Esophagus squamous epithelium (tissue), 5 donors: ENCODE measurements at places on chromosomes 7 and 10.

GRCh38 chr7:1806354-1806753, 136.3 kb downstream of the ELFN1 start:
- no peak for DNase-seq

GRCh38 chr7:47724335-47724982, 142.5 kb upstream of the TNS3 start:
- no peak for DNase-seq

GRCh38 chr7:92671505-92672169, 81.4 kb upstream of the FAM133B start:
- DNase-seq, result no peak

DNA sequence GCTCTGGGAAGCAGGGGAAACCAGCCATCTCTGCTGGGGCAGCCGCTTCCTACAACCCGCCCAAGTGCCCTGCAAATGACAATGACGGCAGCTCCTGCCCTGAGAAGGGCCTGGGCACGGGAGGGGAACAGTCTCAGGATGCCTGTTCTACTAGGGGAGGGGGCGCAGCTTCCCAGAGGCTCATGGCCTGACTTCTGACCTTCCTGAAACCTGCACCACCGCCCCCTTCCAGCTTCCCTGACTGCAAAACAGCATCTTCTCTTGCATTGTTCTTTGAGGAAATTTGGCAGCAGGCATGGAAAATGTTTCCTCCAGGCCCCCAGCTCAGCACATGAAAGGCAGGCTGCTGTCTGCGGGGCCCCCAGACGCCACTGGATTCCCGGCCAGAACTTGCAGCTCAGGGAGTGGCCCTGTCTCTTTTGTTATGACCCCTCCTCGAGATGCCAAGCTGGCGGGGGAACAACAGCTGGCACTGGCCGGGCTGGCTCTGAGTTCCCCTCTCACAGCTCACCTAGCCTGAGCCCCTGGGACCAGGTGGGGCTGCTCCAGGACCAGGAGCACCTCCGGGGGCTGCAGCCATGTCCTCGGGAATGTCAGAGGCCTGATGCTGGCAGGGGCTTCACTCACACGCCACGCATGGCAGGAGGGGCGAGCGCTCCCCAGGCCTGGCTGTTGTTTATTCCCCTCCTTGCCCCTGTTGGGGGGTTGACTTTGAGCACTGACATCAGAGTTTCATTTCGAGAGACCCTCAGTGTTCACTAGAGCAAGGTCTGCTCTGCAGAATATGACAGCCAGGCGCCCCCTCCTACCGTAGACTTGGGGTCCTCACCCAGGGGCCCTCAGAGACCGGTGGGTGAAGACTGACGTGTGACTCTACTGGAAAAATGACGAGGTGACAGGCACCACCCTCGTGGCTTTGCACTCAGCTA, 62.7 kb downstream of the CALML3 start:
- no peak for DNase-seq

DNA sequence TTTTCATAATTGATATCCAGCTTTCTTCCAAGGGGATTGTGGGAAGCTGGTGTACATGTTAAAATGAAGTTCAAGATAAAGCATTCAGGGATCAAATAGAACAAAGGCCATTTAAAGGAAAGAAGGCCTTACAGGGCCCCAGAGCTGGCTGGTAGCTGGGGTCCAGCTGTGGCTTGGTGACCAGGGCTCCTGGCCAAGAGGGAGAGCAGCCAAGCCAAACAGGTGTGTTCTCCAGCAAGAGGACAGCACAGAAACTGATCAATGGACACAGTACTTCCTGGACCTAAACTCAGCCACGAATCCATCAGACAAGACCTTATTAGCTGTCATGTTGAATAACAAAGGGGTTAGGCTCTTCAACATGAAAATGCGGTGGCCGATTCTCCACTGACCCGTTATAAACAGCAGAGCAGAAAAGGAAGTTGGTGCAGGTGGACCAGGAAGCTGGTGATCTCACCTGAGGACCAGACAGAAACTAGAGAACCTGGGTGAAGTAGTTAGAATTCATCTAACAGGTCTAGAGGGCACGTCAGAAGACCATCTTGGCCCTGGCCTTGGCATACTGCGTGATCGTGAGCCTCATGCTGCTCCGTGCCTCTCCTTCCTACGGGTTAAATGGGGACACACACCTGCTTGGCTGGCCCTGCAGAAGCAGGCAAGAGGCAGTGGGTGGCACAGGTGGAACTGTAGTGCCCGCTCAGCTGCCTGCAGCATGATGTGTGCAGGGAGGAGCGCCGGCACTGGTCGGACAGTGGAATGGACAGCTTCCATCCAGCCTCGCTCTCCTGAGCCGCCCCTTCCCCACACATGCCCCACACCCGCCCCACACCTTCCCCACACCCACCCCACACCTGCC, 53.8 kb downstream of the PARP12 start:
- DNase-seq, result no peak

GRCh38 chr10:52053497-52053896, 260.6 kb upstream of the DKK1 start:
- no peak for DNase-seq

DNA sequence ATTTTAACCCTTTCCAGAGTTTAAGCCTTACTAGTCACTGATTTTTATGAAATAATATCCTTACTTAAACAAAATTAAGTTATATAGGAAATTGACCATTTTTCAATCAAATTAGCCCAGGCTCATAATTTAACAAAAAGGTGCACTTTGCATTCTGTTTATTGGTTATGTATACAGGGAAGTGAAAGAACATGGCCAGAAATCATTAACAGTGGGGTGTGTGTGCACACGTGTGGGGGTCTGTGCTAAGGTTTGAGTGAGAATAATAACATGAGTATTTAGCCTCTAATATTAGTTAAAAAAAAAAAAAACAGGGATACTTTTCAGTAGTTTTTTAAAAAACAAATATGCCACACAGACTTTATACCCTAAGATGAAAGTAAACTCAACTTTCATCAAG, 510.5 kb upstream of the PFKP start:
- no peak for DNase-seq

GRCh38 chr10:70780370-70780760, 4.8 kb downstream of the TBATA start:
- DNase-seq, result no peak

- no peak for DNase-seq
These were observed 183.7 kb upstream of the ANK3 start for GRCh38 chr10:60573336-60573735.

GRCh38 chr7:110058401-110058800, 1032.5 kb upstream of the LRRN3 start:
- no peak for DNase-seq

GRCh38 chr7:137399827-137400823, 56.6 kb upstream of the PTN start:
- DNase-seq, result no peak

DNA sequence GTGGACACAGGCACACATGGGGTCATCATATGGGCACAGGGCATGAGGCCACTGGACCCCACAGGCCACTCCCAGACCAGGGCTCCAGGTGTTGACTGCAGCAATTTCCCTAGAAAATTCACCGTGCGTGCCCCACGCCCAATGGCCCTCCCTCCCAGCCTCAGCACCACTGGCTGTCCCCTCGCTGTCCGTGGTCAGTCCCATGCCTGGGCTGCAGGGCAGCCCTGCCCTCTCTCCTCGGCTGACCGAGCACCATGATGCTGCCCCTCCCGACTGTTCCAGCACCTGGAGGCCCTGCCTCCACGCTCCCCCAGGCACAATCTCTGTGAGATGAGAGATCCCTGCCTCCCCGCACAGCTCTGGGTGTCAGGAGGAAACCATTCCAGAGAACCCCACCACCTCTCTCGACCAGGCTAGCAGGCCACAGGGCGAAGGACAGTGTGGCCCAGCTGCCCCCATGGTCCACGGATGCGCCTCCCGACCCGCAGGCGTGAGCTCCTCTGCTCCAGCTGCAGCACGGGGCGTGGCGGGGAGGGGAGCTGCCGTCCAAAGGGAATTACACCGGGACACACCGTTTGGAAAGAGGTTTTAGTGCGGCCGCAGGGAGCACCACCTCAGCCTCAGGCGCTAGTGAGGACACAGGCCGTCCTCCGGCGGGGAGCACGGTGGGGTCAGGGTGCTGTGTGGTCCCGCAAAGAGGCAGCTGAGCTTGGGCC, 12.6 kb downstream of the NUDT1 start:
- DNase-seq, result no peak

DNA sequence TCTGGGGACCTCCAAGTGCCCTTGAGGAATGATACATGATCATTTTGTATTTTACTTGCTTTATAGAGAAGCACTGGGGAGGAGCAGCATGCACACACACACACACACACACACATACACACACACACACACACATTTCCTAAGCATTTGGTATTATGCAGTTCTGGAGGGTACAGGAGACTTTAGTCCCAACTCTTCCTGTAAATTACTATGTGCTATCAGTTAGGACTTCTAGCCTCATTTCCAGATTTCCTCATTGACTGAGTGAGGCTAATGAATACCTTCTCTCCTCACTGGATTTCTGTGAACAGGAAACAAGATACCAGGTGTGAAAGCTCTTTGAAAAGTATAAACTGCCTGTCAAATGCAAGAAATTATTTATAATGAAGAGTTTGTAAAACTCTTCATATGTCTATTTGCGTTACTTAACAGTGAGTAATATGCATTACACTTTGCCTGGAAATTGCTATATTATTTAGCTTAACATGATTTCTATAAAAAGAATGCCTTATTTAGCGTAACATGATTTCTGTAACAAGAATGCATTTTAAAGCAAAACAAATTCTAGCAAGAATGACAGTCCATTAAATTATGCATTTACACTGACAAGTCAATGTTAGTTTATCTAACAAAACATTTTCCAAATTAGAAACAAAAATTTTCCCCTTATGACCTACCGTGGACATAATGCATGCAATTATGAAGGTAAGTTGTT, 34.2 kb downstream of the ACTA2 start:
- DNase-seq, result no peak

DNA sequence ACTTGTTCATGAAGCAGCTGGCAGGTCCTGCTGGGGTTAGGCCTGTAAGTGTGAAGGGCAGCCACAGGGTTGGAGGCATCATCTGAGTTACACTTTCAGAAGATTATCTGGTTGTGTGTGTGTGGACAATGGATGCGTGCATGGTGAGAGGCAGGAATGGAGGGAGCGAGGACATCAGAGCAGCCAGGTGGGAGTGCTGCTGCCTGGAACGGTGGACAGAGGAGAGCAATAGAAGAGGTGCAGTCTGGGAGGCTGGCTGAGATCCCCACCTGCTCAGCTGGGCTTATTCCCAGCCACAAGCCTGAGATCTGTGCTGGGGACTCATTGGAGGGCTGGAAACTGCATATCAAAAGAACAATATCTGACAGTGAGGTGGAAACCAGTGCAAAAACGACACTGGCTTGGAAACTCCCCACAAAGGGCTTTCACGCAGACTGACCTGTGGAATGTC, 17.9 kb downstream of the ZNF488 start:
- no peak for DNase-seq

- no peak for DNase-seq
These were observed 38.4 kb upstream of the TMEM273 start for GRCh38 chr10:49226594-49226993.

GRCh38 chr10:58335306-58336005, 650 bp downstream of the UBE2D1 start:
- no peak for DNase-seq

DNA sequence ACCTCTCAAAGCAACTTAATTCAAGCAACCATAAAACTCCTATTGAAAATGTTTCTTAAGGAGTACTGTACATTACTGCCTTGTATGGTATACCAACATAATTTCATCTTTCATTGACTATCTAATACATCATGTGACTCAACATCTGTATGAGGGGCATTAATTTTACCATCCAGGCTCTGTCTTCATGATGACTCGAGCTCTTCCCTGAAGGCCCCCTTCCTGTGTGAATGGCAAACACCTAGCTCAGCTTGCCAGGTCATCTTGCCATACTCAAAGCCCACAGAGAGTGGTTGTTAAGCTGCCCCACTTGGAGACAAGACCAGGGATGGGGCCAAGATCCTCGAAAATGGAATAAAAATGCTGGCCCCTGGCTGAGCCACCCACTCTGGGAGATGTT, 82.4 kb downstream of the SGMS1 start:
- no peak for DNase-seq

DNA sequence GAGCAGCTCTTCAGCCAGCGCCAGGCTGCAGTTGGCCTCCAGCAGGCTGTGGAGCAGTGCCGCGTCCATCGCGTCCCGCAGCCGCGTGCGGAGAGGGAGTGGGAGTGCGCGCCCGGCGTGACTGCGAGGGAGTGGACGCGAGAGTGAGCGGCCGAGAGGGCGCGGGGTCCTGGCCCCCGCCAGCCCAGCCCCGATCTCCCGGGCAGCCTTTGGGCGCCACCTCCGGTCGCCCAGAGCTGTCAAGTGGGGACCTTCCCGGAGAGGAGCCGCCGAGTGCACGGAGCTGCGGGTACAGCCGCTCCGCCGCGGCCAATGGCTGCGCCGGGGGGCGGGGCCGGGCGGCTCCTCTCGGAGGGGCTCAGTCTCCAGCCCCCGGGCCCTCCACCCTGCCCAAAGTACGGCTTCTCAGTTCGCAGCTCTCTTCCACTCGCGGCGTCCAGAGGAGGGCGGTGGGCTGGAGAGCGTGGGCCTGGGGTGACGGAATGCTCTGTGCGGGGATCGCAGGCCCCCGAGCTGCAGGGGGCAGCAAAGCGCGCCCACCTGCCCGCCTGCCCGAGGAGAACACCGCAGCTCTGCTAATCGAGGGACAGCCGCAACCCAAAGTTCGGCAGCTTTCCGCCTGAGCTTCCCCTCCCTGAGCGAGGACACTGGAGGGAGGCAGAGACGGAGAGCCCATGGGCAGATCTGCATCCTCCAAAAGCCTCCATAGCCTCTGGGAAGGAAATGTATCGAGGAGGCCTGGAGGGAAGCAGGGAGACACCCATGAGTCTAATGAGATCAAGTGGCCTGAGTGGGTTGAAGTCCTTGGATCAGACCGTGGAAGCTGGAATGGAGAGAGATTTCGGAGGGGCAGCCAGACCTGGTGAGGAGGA, at the start of gene CRHR2:
TSS of gene CRHR2 (minus strand) at position 245 of the 872 bp plus-strand sequence. CDS start at position 69, 176 bp downstream.
- DNase-seq, result no peak

DNA sequence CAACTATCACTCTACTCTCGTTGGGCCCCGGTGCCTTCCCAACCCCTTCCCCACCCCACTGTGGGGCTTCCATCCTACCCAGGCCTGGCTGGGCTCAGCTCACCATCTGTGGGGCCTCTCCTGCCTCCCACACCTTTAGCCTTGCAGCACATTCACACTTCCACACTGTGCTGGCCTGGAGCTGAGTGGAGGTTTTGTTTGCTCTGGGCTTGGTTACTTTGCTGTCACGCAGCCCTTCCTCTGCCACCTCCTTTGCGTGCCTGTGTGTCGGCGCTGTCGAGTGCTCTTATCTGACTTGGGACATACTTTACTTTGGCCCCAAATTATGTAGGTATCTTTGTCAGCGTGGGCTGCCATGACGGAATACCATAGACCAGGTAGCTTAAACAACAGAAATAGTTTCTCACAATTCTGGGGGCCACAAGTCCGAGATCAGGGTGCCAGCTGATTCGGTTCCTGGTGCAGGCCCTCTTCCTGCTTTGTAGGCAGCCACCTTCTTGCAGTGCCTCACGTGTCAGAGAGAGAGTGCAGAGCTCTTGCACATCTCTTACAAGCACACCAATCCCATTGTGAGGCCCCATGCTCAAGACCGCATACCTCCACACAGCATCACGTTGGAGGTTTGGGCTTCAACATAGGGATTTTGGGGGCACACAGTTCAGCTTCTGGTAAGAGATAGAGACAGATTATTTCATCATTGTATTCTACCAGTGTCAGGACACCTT, 89.0 kb downstream of the CUL1 start:
- DNase-seq, result no peak
